ENCODE measurements at places on chromosomes 1 and 21.
A peak's percentile ranks its signal among the peaks of the same experiment; 100 is the strongest.

DNA sequence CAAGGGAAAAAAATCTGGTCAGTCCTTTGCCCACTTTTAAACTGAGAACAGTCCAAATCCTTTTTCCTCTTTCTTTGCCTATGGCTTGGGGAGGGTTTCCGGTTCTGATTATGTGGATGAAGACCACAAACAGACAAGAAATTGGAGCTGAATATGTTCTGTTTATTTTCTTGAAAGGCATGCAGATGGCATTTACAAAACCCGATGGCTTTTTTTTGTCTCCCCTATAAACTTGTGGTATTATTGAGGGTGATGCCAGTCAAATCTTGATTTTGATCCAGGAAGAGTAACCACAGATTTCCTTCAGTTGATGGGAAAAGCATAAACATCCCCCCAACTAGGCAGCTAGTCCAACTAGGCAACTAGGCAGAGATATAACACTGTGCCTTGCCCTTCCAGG is 38.9 kb downstream of the PLPP3 start:
- no peak for DNase-seq

GRCh38 chr1:154833841-154834240 is 36.2 kb downstream of the KCNN3 start:
- DNase-seq, result no peak

GRCh38 chr21:44749116-44749758 is 37.9 kb upstream of the TSPEAR start:
- no peak for DNase-seq

GRCh38 chr1:182163821-182164223 is 102.3 kb upstream of the ZNF648 start:
- DNase-seq, result no peak

DNA sequence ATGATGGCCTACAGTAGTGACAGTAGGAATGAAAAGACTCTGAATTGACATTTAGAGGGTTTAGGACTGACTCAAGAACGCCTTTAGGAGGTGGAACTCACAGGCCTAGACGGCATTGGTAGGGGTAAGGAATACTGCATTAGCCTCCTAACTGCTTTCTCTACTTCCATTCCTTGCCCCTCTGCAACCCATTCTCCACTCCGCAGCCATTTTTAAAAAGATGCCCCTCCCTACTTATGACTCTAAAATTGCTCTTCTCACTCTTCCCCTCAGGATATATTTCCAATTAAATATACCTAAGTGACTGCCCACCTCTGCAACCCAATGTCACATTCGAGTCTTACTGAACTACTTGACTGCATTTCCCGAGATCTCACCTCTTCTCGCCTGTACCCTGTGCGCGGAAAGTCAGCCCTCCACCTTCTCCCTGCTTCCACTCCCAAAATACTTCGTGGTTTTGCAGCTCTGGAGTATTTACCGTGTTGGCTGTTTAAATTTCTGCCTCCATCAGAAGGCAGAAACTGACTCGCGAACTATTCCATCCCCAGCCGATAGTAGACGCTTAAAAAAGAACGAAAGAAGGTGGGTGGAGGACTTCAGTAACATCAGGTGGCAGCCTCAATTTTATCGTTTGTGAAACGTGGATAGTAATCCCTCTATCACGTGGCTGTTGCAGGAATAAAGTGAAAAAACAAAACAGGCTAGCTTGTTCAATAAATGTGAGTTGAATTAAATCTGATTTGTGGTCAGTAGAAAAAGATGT is 1.1 kb upstream of the YBX1 start:
- no peak for DNase-seq

- no peak for DNase-seq
Observed at GRCh38 chr1:61356995-61357394, 274.6 kb downstream of the NFIA start.

DNA sequence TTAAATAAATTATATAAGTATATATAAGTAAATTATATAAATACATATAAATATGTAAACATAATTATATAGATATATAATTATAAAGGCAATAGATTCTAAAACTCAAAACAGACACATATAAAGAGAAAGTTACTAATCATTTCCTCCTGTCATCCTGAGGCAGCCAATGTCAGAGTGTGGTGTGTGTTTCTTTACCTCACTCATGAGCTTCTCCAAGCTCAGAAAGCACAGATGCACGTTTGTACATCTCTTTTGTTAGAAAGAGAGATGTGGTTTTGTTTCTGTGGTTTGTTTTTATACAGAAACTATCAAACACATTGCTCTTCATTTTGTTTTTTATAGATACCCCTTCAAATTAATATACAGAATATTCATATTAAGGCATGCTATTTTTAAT is 594.8 kb downstream of the USP25 start:
- DNase-seq, result no peak

- no peak for DNase-seq
Observed at GRCh38 chr1:240528591-240528990, 83.4 kb downstream of the GREM2 start.

GRCh38 chr1:199109160-199109559 is 470.3 kb downstream of the PTPRC start:
- DNase-seq, result no peak

DNA sequence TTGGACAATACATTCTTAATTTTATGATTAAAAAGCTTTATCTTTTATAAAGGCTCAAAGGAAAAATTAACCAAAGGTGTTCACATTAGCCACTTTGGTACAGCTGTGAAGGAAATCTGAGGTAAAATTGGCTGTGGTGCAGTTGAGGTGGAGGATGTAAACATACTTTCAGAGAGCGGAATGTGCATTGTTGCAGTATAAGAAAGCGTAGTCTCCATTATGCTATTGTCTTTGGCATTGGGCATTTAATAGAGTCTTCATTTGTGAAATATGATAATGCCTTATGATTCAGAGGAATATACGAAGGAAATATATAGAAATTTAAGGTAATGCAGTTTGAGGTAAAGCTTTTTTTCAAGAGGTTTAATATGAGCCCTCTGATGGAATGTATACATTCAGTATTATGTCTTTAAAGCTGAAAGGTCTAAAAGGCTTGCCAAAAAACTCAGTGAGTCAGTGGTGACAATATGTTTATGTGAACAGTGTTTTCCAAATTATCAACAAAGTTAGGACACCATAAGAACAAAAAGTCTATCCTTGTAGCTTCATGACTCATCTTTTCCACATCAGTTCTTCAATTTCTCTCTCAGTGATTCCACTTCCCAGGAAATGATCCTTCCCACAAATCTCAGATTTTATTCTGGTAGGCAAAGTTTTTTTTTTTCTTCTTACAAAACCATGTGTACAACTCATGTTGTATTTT is 26.9 kb upstream of the DDR2 start:
- no peak for DNase-seq

DNA sequence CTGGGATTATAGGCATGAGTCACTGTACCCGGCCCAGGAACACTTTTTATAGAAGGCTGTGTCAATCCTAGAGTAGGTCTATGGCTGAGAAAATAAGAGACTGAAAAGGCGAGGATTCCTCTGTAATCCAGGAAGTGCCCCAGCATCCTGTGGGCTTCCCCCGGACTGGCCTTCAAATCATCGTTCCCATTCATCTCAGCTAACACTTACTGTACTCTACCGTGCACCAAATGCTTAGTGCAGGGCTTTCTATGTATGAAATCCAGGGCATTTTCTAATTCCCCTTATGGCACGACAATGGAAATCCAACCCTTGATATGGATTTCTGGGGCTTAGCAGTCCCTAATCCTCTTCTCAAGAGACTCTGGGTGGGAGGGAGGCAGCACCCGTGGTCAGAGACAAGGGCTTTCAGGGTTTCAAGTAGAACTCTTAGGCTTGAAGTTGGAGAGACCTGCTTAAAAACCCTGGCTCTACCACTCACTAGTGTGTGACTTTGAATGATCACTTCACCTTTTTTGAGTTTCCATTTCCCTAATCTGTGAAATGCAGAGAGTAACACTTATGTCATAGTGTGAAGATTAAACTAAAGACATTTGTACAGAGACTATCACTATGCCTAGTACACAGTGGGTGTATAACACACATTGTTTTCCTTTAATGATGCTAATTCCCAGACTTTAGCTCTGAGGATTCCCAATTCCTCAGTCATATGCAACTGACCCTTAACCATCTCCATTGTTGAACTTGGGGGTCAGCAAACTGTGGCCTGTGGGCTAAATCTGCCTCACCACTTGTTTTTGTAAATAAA is 20.3 kb downstream of the MECR start:
- peak; percentile 79 for DNase-seq

- DNase-seq, result no peak
Observed at GRCh38 chr1:238061967-238062613, 171.4 kb upstream of the ZP4 start.

GRCh38 chr21:17264182-17264581 is 248.7 kb upstream of the CXADR start:
- no peak for DNase-seq

DNA sequence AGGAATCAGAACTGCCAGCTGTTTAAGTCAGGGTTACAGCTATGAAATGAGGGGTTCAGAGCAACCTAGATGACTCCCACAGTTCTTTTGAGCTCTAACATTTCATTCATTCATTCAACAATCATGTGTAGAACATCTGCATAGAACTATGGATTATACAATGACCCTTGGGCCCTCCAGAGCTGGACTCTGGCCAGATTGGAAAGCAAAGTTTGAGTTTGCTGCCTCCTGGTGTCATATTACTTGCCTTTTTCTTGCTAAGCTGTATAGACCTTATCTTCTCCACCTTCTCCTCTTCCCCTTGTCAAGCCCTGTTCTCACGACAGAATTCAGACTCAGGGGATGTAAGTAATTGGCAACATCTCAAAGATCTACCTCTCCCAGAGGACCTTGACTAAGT is 4.0 kb downstream of the CASQ2 start:
- no peak for DNase-seq

GRCh38 chr1:207097871-207098324 is 6.1 kb upstream of the C4BPA start:
- no peak for DNase-seq

DNA sequence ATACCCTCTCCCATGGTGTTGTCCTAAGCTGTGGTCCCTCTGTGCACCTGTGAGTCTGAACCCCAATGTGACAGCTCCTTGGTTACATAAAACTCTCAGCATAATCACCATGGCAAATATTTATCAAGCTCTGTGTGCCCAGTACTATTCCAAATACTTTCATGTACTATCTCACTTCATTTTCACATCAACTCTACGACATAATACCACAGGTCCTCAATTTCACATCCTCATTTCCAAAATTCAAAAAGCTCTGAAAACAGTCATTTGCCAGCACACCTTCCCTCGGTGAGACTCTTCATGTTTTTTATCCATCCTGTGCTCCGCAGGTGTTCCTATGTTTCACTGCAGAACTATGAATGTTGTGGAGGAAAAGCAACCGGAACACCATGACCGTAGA is 12.4 kb upstream of the CREG1 start:
- no peak for DNase-seq

DNA sequence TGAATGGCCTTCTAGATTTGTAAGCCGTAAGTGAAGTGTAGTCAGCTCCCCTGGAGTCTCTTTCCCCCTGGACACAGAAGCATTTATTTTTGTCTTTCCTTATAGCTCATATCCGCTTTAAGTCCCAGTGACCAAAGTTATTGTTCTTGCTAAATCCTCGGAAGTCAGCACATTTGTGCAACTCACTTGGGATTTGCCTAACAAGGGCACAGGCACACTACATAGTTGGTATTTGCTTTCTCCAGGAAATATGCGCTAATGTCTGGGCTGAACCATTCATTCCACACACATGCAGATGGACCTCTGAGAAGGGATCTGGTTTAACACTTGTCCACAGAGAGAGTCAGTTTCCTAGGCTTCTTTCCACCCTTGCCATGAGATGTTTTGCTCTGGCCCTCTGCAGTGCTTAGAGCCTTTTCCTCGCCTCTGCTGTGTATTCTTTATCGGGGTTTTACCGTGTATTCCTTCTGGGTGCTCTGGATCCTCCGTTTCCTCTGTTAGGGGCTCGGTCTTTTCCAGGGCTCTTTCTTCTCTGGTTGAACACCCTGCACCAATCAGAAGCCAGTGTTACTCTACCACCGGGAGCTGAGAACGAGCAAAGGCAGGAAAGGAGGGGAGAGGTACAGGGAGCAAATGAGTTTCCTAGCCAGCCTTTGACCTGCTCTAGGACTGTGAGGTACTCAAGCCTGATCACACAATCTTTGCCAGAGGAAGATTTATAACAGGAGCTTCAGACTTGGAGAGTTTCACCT is 72.4 kb downstream of the ABCA4 start:
- no peak for DNase-seq

DNA sequence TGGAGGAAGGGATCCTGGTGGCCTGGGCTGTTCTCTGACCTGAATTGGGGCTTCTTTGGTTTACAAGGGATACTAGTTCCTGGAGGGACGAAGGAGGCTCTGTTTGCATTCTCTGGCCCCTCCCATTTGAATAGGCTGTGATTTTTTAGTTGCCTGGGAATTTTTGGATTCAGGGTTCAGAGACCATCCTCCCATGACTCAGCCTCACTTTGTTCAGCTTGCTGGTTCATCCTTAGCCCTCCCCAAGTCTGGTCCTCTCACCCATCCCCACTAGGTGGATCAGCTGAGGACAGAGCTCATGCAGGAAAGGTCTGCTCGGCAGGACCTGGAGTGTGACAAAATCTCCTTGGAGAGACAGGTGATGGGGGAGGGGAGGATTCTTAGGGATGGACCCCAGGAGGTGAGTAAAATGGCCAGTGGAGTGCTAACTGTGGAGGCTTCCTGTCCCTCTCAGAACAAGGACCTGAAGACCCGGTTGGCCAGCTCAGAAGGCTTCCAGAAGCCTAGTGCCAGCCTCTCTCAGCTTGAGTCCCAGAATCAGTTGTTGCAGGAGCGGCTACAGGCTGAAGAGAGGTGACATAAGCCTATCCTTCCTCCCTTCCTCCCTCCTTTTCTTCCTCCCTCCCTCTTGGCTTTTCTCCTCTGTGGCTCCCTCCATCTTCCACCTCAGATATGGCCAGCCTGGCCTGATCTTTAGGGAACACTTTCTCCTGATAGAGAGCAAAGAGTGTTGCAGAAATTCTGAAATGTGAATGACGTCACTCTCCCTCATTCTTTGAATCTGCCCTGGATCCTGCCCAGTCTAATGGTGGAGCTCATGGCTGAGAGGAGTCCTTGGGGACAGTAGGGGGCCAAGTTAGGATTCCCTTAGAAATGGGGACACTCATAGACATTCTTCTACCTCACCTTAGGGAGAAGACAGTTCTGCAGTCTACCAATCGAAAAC is 4.5 kb upstream of the TUFT1 start:
- no peak for DNase-seq

DNA sequence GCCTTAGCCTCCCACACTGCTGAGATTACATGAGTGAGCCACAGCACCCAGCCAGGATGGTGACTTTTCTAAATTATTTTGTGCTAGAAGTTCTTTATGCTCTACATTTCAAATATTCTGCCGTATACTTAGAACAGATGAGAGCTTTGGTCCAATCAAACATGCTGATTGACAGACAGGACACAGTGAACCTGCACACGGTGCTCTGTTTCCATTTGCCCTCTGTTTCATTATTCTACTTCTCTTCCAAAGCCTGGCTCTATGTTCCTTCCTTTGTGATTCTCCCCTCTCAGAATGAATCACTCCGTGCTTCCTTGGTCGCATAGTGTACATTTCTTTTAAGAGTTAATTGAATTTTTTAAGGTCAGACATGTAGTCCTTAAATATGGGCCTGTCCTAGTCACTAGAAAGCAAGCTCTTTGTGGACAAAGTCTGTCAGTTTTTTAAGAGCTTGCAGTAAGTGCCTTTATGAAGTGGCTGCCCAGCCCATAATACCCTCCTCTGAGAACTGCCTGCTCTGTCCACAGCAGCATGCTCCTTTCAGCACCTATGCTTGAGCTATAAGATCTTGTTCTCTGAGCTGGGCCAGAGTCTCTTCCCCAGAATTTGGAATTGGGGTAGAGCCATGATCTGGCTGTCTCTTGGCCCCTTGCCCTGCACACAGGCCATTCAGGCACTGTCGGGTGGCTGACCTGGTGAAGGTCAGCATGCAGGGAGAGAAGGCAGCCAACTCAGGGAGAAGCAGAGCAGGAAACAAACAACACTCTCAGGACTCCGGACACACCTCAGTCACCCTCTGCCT is 66.8 kb upstream of the SLC44A3 start:
- DNase-seq, result no peak

Data from D341Med (cell line).